NCI-H774 (cell line): ENCODE measurements at places on chromosomes 6 and 20.
A peak's percentile ranks its signal among the peaks of the same experiment; 100 is the strongest.

DNA sequence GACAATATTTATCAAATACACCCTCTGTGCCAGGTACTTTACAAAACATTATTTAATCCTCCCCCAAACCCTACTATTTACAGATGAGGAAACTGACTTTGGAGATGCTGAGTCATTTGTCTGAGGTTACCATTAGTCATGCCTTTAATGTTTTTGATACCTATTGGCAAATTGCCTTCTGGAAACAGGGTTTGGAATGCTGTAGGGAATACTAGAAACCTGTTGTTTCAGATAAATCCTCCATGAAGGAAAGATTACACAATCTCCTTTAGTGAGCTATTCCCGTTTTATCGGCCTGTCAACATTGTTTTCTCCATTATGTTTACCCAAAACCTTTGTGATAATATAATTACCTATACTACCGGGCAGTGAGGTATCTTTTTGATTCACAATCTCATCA lies 93.6 kb upstream of the ADGRF1 start:
- peak; percentile 40 for DNase-seq

GRCh38 chr20:49484180-49485140 lies 2.0 kb upstream of the KCNB1 start:
- peak; percentile 66 for DNase-seq

DNA sequence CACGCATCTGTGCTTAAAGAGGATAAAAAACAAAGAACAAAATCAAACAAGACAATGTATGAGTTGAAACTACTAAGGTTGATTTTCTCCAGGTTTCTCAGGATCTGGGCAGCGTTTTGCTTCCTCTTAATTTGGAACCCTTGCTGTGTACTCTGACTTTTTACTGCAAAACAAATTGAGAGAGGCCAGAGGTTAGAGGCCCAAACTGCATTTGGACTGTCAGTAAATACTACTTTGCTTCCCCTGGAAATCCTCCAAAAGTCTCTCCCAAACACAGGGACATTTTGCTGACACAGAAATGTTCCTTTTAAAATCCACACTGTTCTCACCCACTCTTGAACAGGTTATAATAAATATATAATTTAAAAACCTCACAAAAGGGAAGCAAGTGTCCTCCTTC lies 1.1 kb downstream of the ARG1 start:
- no peak for DNase-seq

DNA sequence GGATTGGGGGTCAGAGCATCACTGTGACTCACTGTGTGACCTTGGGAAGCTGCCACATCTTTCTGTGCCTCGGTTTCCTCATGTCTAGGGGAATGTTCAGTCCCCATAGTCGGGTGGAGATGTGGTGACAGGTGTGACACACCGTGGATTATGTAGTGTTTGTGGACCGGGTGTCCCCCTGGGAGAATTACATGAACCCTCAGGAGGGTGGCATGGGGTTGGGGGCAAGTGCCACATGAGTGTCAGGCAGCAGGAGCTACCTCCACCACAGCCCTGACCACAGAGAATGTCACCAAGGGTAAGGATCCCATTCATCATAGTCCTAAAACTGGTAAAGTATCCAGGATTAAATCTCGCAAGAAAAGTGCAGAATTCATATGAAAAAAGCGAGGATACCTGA lies 23.2 kb downstream of the SUN5 start:
- DNase-seq = no peak

GRCh38 chr20:14672066-14672465 lies 334.7 kb upstream of the FLRT3 start:
- no peak for DNase-seq

- DNase-seq = no peak
These were observed 22.6 kb upstream of the TRAF3IP2 start for GRCh38 chr6:111628142-111628850.

- DNase-seq = no peak
These were observed 781.4 kb downstream of the QKI start for GRCh38 chr6:164195942-164196281.

DNA sequence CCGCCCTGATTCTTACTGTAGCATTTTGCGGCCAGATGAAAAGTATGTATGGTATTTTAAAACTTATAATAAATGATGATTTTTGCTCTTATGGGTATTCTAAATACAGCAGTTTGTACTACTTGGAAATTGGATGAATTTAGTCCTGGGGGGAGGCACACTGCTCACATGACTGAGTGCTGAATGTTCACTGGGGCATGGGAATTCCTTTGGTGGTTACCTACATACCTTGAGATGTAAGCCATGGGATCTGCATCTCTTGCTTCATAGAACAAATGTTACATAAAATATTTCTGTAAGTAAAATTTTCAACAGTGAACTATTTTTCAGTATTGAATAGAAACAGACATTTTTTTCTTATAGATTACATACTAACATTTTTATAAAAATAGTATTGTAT lies 71.1 kb downstream of the FIG4 start:
- DNase-seq = no peak

DNA sequence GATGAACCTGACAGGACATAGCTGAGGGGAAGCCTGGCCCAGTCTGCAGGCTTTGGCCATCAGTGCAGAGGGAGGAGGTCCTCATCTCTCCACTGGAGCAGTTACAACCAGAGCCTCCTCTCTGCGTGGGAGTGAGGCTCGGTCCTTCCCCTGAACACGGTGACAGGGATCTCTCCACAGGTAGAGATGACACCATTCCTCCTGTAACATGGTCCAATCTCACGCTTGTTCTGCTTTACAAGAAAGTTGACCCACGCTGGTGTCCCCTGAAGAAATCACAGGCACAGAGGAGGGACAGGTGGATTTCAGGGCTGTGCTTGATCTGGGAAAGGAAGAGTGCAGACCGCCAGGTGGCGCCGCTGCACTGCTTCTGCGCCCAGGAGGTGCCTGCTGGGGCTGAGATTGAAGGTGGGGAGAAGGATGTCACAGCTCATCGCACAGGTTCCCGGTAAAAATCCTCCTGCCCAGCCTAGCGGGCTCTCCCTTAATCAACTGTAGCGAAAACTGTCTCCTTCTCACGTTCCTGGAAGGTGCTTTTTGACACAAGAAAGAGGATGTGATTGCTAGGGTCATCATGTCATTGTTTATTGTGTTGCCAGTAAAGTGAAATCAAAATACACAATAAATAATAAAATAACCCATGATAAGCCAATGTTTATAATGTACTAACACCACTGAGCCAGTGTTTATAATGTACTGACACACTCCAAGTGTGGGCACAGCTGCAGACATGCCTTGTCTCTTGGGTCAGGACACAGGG lies 20.4 kb downstream of the HLA-G start:
- DNase-seq = peak; percentile 61

GRCh38 chr6:28370440-28370839 lies 20.7 kb downstream of the ZKSCAN3 start:
- DNase-seq = no peak

DNA sequence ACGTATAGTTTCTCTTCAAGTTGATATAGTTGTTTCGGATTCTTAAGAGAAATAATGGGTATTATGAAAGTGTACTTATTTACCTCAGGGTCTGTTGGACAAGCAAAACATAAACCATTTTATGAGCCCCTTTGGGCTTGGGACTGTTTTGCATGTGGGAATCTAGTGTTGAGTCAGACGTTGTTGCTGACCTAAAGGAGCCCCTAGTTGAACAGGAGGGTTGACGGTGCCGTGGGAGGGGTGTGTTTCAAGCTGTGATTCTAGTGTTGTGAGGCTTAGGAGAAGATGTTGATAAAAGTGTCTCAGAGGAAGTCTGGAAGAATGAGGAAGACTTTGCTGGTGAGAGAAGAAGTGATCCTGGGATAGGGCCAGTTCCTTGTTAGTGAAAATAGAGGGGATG lies 140.0 kb downstream of the ARID1B start:
- no peak for DNase-seq

DNA sequence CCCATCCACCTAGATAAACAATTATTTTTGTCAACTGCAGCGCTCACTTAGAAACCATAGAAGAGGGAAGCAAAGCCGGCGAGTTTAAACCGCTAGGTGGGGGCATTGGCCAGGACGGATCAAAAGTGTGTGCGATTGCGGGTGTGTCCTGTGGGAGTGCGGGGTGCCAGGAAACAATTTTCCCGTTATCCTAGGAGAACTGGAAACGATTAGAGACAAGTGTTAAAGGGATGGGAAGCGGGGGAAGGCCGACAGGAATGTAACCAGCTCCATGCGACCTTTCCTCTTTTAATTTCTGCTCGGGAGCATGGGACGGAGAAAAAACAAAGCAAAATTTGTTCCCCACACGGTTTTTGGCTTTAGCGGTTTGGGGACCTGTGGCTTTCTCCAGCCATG lies 2.8 kb upstream of the HTR1B start:
- peak; percentile 84 for DNase-seq

DNA sequence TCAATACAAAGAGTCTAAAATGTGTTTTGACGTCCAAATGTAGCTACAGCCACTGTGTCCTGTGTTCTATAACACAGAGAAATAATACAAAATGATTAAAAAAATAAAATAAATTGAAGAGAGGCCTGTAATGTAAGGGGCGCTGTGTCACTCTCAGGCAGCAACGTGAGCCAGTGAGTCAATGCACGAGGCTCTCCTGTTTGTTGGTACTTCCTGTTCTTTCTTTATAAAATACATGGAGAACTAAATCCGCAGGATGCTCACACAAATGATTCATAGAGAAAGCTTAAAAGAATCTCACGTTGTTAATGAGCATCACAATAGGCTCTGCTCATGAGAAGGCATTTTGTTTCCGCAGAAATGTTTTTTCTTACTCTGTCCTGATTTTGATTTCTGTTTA lies 635.0 kb upstream of the AGPAT4 start:
- no peak for DNase-seq

- DNase-seq = no peak
These were observed 169.8 kb downstream of the SAMD5 start for GRCh38 chr6:147678253-147678652.

DNA sequence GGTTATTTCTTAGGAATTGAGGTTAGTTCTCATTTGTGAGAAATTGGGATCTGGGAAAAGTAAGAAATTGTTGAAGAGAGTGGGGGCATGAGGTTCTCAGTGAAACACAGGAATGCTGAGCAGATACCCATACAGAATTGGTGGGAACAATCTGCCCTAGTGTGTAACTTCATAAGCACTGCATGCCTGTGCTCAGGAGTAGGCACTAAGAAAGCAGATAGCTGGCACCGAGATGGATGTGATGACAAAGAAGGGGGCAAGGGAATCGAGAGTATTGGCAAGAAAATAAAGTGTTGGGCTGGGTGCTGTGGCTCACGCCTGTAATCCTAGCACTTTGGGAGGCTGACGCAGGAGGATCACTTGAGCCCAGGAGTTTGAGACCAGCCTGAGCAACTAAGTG lies 4.0 kb downstream of the SLC17A5 start:
- DNase-seq = no peak

DNA sequence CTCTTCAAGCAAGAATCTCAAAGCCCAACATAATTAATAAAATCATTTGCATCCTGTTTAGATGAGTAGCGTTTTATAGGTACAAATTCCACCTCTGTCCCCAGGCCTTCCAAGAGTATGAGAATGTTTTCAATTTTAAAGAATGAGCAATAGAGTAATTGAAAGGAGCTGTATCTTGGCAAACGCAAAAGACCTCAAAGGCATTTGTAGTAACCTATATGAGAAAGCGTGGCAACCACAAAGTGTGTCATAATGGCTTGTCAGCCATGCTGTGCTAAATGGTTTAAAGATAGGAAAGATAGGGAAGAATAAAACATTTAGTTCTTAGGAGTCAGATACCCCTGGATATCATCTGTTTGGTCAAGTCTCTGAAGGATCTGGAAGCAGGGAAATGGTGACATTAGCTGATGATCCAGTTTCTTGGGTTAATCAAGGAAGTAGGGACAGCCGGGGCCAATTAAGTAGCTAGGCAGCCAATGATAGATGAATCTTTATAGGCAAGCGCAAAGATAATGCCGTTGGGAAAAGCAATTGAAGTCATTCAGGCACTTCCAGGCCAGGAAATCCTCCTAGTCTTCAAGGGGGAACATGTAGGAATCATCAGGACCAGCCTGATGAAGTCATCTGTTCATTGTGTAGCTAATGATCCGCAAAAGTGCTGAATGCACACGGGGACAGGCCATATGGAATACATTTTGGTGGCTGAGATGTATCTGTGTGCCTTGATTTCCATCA lies 71.5 kb upstream of the ISM1 start:
- no peak for DNase-seq

- DNase-seq = peak; percentile 16
These were observed 413.5 kb downstream of the BTBD3 start for GRCh38 chr20:12331236-12331635.

DNA sequence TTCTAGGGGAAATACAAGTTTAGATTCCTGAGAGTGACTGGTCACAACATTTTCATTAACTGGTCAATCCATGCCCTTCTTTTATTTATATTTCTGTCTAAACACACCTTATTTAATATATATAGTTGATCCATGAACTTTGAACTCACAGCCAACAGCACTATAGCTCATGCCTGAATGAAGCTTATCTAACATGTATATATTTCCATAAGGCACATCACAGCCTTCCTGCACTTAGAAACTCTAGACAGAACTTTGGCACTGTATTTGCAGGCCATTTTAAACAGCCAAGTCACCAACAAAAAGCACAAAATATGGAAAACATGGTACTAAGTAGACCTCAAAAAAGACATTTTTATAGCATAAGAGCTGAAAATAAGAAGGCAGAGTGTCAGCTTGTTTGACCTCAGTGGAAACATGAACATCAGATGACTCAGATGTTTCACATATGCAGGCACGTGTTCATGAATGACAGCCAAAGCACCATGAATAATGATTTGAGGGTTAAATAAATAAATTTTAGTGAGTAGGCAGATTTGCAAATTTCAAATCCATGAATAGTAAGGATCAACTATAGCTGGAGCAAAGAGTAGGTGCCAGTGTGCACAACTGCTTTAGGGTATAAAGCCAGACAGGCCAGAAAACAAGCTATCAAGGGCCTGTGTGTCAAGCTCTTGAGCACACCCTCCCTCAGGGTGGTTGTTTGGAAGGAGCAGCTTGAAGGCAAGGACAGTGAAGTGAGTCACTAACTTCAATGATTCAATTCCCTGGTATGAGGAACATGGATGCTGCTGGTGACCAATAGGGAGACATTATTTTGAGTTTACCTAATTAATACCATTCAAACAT lies 88.9 kb upstream of the NT5E start:
- no peak for DNase-seq

DNA sequence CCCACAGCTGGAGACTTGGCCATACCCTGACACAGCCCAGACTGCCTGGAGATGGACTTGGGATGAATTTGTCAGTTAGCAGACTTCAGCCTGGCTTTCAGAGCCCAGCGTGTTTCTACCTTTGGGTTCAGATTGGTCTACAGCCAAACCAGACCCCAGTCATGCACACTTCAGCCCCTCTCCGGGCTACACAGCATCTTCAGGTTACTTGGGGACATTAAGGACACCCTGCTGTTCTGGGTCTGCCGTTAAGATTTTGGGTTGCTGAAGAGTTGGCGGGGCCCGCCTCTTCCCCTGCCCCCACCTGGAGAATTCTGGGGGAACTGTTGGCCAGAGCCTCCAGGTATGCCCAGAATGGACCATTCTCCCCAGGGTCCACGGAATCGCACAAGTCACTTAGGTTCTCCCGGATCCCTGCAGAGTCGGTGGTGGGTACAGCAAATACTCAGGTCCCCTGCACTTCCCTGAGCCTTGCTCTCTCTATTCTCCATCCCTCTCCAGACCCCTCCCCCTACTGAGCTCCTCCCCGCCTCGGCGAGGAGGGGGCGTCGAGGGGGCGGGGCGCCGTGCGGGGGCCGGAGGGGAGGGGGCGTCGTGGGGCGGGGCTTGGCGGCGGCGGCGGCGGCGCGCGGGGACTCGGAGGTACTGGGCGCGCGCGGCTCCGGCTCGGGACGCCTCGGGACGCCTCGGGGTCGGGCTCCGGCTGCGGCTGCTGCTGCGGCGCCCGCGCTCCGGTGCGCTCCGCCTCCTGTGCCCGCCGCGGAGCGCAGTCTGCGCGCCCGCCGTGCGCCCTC lies at the start of gene PTK7:
Gene PTK7, plus strand, starts transcription at position 645 of the 794 bp plus-strand sequence. CDS start 175 bp downstream, outside the sequence.
- peak; percentile 50 for DNase-seq

- no peak for DNase-seq
These were observed 235.1 kb upstream of the UFL1 start for GRCh38 chr6:96286503-96286902.
